Activated naive CD4-positive, alpha-beta T cell treated with anti-CD3 and anti-CD28 coated beads, Interleukin-2, amount 50 U/mL, for 16 hours (primary cell): ENCODE measurements at places on chromosomes 7 and 10.

- DNase-seq: no peak
Measured at GRCh38 chr7:71826141-71826540, 586.0 kb downstream of the CALN1 start.

DNA sequence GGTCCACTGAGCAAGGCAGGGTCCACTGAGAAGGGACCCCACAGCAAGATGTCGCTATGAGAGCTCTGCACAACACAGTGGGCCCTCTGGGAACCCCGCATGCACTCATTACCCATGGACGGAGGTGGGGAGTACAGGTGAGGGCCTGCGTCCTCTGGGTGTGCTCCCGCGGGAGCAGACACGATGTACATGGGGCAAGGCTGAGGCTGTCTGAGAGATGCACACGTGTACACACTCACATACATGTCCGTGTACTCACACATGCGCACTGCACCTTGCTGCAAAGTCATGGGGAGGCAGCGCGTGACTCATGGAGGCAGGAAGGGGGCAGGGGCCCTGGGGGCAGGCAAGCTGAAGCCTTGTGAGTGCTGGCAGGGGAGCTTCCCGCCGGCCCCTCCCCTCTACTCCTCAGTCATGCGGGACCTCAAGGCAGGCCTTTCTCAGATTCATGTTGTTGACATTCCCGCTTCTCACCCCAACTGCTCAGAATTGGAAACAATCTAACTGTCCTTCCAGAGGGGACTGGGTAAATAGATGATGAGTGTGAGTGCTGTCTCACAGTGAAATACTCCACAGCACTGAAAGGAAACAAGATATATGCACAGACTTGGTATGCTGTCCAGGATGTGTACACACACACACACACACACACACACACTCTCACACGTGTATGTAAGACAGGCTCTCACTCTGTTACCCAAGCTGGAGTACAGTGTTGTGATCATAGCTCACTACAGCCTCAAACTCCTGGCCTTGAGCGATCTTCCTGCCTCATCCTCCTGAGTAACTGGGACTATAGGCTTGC lies 40.0 kb downstream of the GOLGA7B start:
- DNase-seq: peak; percentile 20

- no peak for DNase-seq
Measured at GRCh38 chr10:118112543-118113125, 65.9 kb upstream of the RAB11FIP2 start.

- no peak for DNase-seq
Measured at GRCh38 chr7:9523579-9523978, 1090.2 kb downstream of the NXPH1 start.

GRCh38 chr7:111067251-111067650 lies 23.7 kb upstream of the LRRN3 start:
- DNase-seq: no peak

DNA sequence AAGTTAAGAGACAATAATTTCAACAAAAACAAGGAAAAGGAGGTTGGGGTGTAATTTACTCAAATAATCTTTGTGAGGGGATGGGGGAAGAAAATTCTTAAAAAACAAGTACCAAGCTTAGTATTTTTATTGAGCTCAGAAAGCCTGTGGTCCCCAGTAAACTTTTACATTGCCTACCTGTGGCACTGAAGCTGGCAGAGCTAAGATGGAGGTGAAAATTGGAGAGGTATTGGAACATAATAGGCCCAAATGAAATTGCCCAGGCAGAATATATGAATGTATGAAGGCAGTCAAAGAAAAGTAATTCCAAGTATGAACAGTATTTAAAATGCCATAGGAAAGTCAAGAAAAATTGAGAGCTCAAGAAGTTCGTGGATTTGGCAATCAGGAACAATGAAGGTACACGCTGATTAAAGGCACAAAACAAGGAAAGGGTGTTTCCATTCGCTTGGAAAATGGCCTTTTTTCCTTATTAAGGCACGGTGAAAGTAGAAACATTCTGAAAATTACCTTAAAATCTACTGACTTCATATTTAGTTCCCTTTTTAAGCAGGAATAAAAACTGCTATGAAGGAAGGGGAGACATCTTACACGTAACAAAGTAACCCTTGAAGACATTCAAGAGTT lies 3.4 kb upstream of the KMT2E start:
- no peak for DNase-seq

GRCh38 chr10:115001506-115002381 lies 63.7 kb downstream of the TRUB1 start:
- DNase-seq: no peak

- DNase-seq: no peak
Measured at GRCh38 chr7:151392426-151392825, 17.4 kb downstream of the WDR86 start.

GRCh38 chr10:133235265-133235855 lies 2.3 kb upstream of the VENTX start:
- DNase-seq: no peak

GRCh38 chr10:31340343-31340742 lies 21.3 kb downstream of the ZEB1 start:
- no peak for DNase-seq

DNA sequence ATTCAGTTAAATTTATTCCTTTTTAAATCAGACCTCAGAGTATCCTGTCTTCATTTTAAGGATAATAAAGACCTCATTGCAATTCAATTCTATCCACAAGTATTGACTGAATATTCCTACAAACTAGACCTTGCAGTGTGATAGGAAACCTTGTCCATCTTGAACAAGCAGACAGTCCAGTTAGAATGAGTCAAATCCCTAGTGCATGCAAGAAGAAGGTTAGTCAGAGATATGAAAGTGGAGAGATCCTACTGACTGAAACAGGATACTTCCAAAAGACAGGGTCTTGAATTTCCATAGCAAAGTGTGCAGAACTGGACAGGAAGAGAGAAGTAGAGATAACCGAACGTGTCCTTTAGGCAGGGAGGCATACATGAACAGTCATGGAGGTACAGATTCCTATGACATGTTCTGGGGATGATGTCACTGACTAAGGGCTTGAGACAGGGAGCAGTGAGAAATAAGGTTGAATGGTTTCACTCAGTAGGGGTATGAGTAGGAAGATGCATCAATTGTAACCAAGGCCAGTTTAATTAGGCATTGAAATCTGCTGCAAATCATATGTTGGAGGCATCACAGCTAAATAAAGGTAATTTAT lies 45.2 kb downstream of the PPP1R3A start:
- DNase-seq: no peak

- DNase-seq: no peak
Measured at GRCh38 chr10:87544721-87545120, 40.0 kb downstream of the MINPP1 start.

DNA sequence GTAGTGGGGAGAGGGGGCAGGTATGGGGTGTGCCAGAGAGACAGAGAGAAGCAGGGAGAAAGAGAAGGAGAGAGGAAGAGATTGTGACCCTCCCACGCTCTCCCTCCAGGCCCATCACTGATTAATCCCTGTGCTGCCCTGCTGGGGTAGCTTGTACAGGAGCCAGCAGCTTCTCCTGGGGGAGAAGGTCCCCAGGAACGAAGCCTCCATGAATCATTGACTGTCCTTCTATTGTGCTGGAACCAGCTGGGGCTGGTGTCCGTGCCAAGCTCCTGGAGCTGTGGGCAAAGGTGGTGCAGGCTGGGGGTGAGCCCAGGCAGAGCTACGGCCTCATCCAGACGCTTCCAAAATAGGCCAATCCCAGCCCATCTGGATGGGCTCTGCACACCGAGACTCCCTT lies 20.9 kb downstream of the AQP1 start:
- no peak for DNase-seq

GRCh38 chr7:155864271-155864985 lies 52.2 kb upstream of the SHH start:
- DNase-seq: no peak

DNA sequence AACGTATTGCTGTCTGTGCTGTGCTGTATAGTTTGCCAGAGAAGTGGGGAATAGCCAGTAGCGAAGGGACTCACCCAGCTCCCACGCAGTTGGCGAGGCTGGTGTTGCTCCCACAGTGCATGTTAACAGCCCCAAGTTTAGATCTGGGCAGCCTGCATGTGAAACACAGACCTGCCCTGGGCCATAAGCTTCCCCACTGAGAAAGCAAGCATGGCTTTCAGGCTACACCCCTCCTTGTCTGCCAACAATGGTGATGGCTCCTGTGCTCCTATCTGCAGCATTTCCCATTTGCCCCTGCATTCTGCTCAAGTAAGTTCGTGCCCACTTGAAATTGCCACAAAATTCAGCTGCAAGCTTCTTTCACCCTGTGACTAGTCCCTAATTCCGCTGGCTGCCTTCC lies 57.5 kb downstream of the IPMK start:
- DNase-seq: no peak

- no peak for DNase-seq
Measured at GRCh38 chr7:110637252-110637651, 453.7 kb upstream of the LRRN3 start.

DNA sequence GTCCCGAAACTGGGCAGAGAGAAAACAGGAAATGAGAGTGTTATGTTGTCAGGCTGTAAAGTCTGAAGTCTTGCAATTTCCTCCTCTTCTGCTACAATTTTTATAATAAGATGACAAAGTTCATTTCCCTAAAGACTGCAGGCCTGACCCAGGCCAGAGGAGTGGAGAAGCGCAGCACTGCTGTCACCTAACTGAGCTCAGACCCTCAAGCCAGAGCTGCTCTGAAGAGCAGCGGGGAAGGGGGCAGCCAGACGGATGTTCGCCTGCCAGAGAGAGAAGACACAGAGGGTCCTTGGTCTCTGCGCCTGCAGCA lies 12.6 kb upstream of the AOAH start:
- DNase-seq: no peak

DNA sequence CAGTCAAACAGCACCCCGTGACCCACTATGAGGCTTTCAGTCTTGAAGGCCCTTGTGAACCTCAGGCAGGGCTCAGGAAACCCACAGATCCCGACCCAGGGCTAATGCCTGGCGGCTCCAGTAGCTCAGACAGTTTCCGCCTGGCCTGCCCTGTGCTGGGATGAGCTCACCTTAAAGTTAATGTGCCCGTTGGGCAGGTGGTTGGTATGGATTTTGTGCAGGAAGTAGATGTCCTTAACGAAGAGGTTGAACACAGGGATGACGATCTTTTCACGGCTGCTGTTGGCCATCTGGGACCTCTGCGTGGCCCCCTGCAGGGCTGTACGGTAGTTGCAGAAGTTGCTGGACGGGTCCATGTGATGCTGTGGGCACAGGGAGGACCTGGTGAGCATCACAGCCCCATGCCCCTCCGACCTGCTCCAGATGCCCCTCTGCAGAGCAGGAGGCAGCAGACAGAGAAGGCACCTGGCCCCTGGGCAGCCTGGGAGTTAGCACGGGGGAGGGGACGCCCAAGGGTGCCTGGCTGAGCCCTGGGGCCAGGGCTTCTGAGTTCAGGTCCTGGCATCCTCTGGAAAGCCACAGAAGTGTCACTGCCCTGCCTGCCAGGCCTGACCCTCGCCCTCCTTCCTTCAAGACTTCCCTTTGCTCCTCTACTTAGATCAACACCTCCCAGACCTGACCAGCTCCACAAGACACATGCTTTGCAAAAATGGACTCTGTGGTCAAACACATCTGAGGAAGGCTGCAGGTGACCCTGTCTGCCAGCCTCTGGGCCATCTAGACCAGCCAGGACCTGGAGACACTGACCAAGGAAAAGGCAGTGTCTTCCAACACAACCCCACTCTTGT lies 59.8 kb downstream of the CSGALNACT2 start:
- no peak for DNase-seq

- DNase-seq: no peak
Measured at GRCh38 chr10:5092848-5093790, 1.1 kb upstream of the AKR1C3 start.

GRCh38 chr10:123637326-123637880 lies 28.8 kb upstream of the GPR26 start:
- DNase-seq: no peak

DNA sequence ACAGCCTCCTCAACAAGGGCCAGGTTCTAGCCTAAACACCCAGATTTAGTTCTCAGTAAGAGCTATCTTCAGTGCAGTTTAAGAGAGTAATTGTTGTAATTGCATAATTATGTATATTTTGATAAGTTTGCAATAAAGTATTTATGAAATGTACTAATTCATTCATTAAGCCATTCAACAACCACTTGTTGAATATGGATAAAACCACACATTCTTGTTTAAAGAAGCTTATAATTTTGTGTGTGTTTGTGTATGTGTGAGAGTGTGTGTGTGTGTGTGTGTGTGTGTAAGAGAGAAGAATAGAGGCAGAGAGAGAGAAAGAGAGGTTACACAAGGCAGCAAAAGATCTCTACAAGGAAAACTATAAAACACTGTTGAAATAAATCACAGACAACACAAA lies 115.0 kb upstream of the SLC25A13 start:
- DNase-seq: no peak

GRCh38 chr7:120402079-120402767 lies 129.2 kb downstream of the KCND2 start:
- DNase-seq: no peak

GRCh38 chr10:34814223-34814912 lies 728 bp downstream of the PARD3 start:
- no peak for DNase-seq

DNA sequence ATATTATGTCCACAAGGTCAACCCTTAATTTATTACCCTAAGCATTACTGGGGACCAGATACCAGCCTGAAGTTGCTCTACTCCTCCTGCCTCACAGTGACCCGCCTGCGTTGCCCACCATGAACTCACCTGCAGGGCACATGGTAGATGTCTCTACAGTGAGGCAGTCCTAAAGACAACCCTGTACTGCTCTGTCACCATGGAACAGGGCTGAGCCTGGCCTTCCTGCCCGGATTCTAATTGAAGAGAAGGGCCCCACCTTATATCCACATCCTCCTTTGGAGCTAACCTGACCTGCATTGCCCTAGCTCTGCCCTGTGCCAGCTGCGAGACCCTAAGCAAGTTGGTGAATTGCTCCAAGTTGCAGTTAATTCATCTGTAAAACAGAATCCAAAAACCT lies 4.1 kb downstream of the SH3PXD2A start:
- no peak for DNase-seq
